ENCODE measurements at places on chromosomes 5 and 9. TPM values are rescaled to one million over a fixed set of nuclear protein-coding genes. Genes with fewer than 3 reads are reported as not detected.

Gene ARRDC1
- 41.6 TPM for total RNA-seq

Gene PCDHA1
- not detected for total RNA-seq

Gene HRCT1
- total RNA-seq: not detected

Gene GPRIN1
- 3.8 TPM for total RNA-seq

GRCh38 chr5:132556153-132556762 lies 519 bp upstream of the RAD50 start:
- H3K27me3 ChIP-seq: no peaks in the 10 kb centered on the region
- no peak for DNase-seq
- peaks cover 8% of the 10 kb centered on the region for H3K36me3 ChIP-seq

GRCh38 chr9:134477342-134477925 lies 151.2 kb downstream of the RXRA start:
- no peaks in the 10 kb centered on the region for H3K36me3 ChIP-seq
- no peak overlapping the region for H3K27ac ChIP-seq
- no peaks in the 10 kb centered on the region for H3K27me3 ChIP-seq
- DNase-seq: no peak
- H3K4me3 ChIP-seq: no peak overlapping the region
- peaks cover 5% of the 10 kb centered on the region for H3K4me1 ChIP-seq

DNA sequence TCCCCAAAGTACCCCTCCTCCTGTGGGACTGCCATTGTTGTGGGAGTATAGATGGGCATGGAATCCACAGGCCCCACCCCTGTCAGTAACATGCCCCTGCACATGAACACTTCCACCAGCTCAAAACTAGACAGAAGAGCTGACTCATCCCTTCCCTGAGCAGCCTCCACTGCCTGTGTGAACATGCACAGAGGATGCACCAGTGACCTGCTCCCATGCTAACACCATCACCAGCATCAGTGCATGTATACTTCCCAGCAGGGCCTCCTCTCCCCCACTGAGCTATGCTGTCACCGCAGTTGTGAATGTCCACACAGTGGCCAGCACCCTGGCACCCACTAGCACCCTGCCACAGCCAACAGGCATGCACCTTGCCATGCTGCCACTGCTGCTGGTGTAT lies 939.8 kb downstream of the EFNA5 start:
- H3K27me3 ChIP-seq: no peaks in the 10 kb centered on the region
- H3K4me1 ChIP-seq: no peaks in the 10 kb centered on the region
- no peak for DNase-seq
- no peak overlapping the region for H3K4me3 ChIP-seq

DNA sequence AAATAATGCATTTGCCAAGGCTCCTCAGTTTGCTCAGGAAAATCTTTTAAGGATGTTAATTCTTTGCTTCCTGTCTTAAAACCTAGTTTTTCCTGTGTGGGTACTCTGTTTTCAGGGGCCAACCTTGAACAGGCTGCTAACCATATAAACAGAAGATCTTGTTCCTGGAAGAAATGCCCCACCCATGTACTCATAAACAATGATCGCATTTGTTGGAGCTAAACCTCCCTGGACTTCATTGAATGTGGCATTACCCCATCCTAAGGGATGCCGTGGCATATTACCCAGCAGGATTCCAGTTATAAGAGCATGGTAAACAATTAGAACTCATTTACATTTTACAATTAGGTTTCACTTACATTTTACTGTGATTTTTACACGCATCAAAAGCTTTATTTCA lies 436.0 kb downstream of the ZNF608 start:
- no peak overlapping the region for H3K27ac ChIP-seq
- no peak overlapping the region for H3K4me3 ChIP-seq
- H3K36me3 ChIP-seq: no peaks in the 10 kb centered on the region
- no peaks in the 10 kb centered on the region for H3K27me3 ChIP-seq
- no peaks in the 10 kb centered on the region for H3K4me1 ChIP-seq

DNA sequence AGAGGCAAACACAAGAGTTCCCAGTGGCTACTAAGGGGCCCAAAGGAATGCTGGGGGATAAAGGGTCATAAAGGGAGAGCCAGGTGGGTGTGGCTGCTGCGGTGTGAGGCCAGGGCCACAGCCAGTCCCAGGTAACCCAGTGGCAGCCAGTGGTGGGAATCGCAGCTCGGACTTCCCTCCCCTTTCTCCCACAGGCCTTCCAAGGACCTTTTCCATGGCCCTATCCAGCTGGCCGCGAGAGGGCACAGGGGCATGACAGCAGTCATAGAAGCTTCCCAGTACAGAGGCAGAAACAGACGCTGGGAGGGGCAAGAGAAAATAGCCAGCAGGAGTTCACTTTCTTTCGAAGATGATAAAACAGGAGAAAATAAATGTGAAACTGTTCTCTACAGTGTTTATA lies 257.6 kb downstream of the SEMA5A start:
- no peaks in the 10 kb centered on the region for H3K27me3 ChIP-seq
- no peak for DNase-seq
- H3K27ac ChIP-seq: no peak overlapping the region
- H3K4me3 ChIP-seq: no peak overlapping the region

DNA sequence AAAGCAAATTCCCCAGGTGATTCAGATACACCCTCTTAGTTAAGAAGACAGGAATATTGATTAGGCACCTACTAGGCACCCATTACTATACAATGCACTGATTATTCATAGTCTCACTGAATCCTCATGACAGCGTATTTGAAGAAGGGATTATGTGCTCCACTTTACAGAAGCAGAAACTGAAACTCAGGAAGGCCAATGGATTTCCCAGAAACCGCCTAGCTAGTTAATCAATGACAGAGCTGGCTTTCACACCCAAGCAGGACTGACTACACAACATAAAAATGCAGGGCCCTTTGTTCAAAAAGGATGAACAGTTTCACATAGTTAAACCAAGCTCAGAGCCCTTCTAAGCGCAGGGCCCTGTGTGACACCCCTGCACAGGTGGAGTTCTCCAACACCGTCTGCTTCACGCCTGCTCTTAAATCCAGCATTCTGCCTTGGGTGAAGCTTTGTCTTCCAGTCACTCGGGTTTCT lies 117.3 kb downstream of the TTLL11 start:
- no peak for DNase-seq
- no peaks in the 10 kb centered on the region for H3K4me1 ChIP-seq

DNA sequence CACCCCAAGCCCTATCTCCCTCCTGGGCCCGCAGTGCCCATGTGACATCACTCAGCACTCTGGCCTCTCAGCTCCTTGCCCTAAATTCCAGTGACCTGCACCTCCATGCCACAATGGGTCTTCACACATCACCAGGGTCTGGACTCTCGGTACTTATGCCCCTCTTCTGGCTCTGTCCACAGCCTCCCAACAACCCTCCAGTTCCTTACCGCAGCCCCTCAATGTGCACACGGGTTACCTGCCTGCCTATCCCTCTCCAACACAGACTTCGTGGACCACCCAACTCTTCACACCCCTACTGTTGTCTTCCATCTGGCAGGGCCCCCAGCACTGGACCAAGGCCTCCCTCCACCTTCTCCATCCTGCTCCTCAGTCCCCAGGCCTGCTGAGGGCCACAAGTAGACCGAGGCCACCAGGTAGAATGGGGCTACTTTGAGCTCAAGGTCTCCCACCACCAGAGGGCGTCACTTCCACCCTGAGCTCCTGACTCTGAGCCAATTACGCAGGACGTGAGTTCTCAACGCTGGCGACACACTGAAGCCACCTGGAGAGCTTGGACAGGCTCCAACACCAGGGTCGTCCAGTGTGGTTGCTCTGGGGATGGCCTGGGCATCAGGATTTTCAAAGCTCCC lies 172.1 kb downstream of the GABBR2 start:
- no peaks in the 10 kb centered on the region for H3K36me3 ChIP-seq
- no peaks in the 10 kb centered on the region for H3K4me1 ChIP-seq
- DNase-seq: peak; percentile 63
- peaks cover 4% of the 10 kb centered on the region for H3K27me3 ChIP-seq
- H3K27ac ChIP-seq: no peak overlapping the region
- H3K4me3 ChIP-seq: no peak overlapping the region

DNA sequence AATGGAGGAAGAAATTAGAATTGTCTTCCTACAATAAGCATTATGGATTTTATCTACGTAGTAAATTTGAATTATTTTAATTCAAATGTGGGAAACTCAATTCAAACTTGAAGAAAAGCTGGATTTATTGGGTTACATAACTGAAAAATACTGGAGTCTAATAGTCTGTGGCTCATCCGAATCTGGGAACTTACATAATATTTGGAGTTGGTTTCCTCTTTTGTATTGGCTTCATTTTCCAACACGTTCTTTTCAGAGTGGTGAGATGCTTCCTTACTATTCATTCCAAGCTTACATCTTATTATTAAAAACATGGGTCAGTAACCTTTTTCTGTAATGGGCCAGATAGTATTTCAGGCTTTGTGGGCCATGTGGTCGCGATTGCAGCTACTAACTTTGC lies 164.8 kb downstream of the ARHGAP26 start:
- DNase-seq: no peak
- peaks cover 27% of the 10 kb centered on the region for H3K36me3 ChIP-seq

- no peaks in the 10 kb centered on the region for H3K36me3 ChIP-seq
- DNase-seq: no peak
Measured at GRCh38 chr5:112049738-112050137, 292.7 kb upstream of the NREP start.

DNA sequence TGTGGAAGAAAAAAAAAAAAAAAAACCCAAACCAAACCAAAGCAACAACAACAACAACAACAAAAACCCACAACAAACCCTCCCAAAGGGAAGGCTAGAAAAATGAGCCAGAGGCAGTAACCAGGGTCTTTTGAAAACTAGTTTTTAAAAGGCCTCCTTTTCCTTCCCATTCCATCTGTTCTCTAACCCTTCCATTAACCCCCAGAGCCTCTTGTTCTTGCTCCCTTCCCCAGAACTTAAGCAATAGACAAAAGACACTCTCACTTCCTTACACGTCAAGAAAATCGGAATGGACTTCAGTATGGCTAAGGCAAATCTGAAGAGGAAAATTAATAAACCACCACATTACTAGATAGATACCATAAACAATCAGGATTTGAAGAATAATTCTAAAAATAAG lies 292.8 kb downstream of the ARL15 start:
- H3K4me3 ChIP-seq: no peak overlapping the region
- peaks cover 30% of the 10 kb centered on the region for H3K36me3 ChIP-seq
- H3K4me1 ChIP-seq: peaks cover 20% of the 10 kb centered on the region
- H3K27ac ChIP-seq: no peak overlapping the region

GRCh38 chr5:16675806-16676205 lies 59.0 kb upstream of the RETREG1 start:
- no peaks in the 10 kb centered on the region for H3K36me3 ChIP-seq
- H3K4me3 ChIP-seq: no peak overlapping the region
- H3K27me3 ChIP-seq: no peaks in the 10 kb centered on the region
- no peak for DNase-seq
- no peak overlapping the region for H3K27ac ChIP-seq

DNA sequence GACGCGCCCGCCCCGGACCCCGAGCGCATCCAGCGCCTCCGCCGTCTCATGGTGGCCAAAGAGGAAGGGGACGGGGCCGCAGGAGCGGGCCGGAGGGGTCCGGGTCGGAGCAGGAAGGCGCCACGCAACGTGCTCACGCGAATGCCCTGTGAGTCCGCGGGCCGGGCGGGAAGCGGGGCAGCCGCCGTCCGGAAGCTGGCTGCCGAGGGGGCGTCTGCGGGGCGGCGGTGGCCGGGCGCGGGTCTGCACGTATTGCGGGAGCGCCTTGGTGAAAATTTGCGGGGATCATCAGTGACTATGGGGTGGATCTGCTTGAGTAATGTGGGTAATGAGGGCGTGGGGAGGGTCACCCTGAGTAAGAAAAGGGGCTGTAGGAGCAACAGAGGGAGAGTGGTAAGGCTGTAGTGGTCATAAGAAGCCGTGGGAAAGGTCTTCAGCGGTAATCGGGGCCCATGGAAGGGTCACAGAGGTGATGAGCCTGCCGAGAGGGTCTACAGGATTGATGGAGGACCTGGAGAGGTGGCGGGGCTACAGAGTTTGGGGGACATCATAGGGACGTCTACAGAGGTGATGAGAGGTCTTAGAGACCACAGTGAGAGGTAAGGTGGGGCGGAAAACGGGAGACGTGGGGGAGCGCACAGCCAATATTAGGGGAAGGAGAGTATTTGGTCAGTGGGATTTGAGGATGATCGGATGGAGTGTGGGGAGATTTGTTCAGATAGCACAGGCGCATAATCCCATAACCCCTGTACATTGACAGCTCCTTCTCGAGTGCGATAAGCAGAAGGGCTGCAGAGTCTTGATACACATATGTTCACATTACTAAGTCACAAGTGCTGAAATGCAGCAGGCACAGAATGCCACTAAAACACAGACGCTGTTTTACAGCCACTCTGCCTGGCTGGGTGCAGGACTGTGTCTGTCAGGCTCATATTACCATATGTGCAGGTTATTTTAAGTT lies 819 bp downstream of the LSM11 start:
- H3K4me1 ChIP-seq: peaks cover 43% of the 10 kb centered on the region
- H3K36me3 ChIP-seq: peaks cover 17% of the 10 kb centered on the region
- DNase-seq: peak; percentile 50

DNA sequence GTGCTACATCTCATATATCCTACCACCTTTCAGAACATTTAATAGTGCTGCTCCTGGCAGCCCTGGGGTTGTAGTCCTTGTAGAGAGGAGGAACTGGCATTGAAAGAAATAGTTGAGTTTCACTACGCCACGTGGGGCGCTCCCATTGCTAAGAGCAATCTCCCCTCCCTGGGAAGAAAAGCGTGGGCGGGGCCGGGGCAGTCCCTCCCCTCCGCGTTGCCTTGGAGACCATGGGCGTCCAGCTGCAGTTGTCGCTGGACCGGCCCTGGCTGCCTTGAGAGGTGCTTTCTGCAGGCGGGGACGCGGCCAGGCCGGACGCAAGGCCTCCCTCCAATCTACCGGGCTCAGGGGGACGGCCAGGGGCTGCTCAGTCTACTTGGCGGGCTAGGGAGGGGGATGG lies 368 bp upstream of the CCDC180 start:
- H3K27me3 ChIP-seq: peaks cover 11% of the 10 kb centered on the region
- DNase-seq: peak; percentile 67
- H3K4me1 ChIP-seq: no peaks in the 10 kb centered on the region
- H3K36me3 ChIP-seq: no peaks in the 10 kb centered on the region

DNA sequence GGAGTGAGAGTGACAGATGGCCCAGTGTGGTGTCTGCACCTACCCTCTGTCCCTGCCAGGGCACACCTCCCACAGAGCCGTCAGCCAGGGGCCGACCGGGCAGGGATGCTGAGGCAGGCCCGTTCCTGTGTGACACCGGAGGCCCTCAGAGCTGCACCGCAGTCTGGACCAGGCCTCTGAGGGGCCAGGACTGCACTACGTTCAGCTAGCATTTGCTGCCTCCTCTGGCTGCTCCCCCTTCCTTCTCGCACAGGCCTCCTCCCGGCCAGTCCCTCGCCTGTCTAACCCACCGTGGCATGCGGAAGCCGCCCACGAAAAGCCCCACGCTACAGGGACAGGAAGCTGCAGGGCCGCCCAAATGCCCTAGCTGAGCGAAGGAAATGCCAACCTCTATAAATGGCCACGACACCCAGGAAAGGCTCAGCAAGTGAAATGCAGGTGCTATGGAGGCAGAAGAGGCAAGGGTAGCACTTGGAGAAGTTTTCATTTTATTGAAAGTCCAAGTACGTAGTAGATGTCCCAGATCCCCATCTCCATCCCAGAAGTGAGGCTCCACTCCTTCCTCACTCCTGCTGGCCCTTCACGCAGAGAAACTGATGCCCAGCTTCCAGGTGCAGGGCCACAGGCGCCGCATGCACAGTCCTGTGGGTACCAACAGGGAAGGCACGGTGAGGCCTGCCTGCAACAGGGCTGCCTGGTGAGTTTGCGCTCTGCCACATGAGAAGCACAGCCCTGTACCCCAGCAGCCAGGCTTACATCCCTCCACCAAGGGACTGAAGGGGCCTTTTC lies 38.7 kb downstream of the MAPK9 start:
- H3K36me3 ChIP-seq: peaks cover 91% of the 10 kb centered on the region
- H3K27me3 ChIP-seq: no peaks in the 10 kb centered on the region
- DNase-seq: no peak
- H3K4me1 ChIP-seq: no peaks in the 10 kb centered on the region
- no peak overlapping the region for H3K27ac ChIP-seq
- H3K4me3 ChIP-seq: no peak overlapping the region
